ENCODE measurements at places on chromosomes 11 and 22.

DNA sequence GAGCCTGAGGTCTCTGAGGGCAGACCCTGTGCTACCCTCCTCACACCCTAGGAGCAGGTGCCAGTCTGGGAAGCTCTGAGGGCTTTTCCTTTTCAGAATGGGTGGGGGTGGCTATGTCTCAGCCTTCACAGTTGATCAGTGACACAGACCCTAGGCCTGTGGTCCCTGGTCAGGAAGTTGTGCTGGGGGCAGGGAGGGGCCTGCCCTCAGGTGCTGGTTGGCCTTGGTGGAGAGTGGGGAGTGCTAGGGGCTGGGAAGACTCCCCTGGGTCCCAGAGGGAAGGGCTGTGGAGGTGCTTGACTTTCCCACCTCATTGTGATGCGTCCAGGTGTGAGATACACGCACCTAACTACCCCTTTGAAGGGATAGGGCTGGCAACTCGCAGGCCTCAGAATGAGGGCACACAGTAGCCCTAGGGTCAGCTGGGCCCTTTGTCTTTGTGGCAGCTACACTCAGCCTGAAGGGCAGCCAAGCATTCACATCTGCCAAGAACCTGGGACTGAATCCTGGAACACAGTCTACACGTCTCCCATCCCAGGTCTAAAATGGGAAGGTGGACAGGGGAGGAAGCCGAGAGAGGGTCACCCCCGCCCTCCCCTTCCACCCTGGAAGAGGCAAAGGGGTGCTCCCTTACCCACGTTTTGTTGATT, 31.2 kb upstream of the ATXN10 start:
- DNase-seq: no peak

DNA sequence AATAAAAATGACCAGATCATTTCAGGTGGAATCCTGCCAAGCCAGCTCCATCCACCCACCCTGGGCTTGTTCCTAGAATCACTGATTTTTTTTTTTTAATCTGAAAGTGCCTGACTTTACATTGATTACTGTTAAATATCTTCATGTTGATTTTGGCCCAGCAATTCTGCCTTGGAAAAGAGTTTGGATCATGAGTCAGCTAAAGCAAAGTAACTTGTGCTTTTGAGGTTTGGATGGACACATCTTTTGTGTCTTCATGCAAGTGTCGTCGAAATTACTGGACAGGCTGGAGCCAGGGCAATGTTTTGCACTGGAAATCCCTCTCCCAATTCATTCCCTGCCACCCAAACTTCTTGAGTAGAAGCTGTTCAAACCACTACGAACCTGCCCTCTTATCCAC, 164.0 kb upstream of the SYT13 start:
- DNase-seq: no peak

GRCh38 chr11:42175203-42175602, 715.8 kb upstream of the LRRC4C start:
- DNase-seq: no peak

DNA sequence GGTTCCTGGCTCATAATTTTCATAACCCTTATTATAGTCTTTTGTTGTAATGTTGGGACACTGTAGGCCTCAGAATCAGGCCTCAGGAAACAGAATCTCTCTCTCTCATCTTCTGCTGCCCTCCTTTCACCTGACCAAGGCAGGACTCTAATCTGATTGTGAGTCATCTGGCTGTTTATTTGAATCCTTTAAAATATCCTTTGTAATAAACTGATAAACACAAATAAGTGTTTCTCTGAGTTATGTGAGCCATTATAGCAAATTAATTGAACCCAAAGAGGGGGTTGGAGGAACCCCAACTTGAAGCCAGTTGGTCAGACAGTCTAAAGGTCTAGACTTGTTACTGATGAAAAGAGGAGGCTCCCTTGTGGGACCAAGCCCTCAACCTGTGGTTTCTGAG, 30.6 kb downstream of the ACER3 start:
- no peak for DNase-seq

DNA sequence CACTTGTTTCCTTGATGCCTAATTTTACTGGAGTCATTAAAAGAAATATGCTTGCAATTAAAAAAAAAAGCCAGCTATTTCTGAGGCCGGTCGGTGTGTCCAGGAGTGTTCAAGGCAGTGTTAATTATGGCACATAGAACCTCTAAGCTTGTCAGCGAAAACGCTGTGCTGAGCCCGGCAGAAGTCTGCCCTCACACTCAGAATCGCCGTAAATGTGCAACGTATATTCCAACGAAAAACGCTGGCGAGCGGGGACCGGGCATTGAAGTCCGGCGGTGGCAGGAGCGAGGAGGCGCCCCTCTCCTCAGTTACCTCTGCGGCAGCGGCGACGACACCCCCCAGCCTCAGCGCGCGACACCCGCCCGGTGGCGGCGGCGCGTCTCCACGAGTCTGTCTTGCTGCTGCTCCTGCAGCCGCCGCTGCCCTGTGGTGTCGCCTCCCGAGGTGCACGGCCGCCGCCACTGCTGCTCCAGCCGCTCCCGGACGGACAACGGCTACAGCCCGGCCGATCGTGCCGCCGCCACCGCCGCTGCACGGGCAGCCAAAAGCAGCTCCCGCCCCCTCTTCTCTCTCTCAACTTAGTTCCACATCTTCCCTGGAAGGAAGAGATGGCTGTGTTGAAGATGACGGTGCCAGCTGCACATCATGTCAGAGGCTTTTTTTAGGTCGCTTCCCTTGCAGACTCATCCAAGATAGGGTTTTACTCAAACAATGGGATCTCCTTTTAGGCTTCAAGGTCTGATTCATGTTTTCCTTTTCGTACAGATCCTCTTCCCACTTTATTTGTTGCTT, 56.0 kb downstream of the JAM3 start:
- peak; percentile 13 for DNase-seq

DNA sequence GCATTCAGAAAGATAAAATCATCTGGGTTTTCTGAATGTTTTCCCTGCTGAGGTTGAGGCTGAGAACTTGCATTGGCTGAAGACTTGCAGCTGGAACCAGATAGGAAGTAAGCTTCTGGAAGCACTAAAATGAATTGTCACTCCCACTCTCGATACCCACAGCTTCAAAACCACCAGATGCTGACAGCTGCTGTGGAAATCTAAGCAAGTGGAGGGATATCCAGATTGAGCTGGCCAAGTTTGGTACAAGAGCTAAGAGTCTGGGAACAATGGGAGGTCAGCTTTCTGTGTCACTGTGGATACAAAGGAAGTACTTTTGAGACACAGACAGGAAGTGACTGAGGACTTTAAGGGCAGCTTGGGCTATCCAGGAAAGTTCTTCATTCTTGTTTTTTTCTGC, 51.3 kb upstream of the CD44 start:
- DNase-seq: no peak

All from cerebellum (tissue), 4 donors.